Neural cell (in vitro differentiated cells): ENCODE measurements at places on chromosomes 3 and 15. TPM values are rescaled to one million over a fixed set of nuclear protein-coding genes. Genes with fewer than 3 reads are reported as not detected.

The AQP9 gene
- polyA plus RNA-seq: not detected in 2 replicates

The MAP1A gene
- 3.4 and 5.1 TPM in 2 replicates for polyA plus RNA-seq

The SLC9C1 gene
- not detected in 2 replicates for polyA plus RNA-seq

The GXYLT2 gene
- polyA plus RNA-seq: 0.16 and 0.48 TPM in 2 replicates

The SLC28A1 gene
- polyA plus RNA-seq: not detected in 2 replicates

The TMEM212 gene
- polyA plus RNA-seq: not detected in 2 replicates

The PARP6 gene
- 200 and 218 TPM in 2 replicates for polyA plus RNA-seq

The CFAP91 gene
- 12.5 and 14.2 TPM in 2 replicates for polyA plus RNA-seq

The ALCAM gene
- 85.5 and 94.7 TPM in 2 replicates for polyA plus RNA-seq

The CHDH gene
- 0.06 and 0.17 TPM in 2 replicates for polyA plus RNA-seq

The CX3CR1 gene
- polyA plus RNA-seq: not detected in 2 replicates

The CIB2 gene
- polyA plus RNA-seq: 22.6 and 32.4 TPM in 2 replicates

The BCHE gene
- polyA plus RNA-seq: 2.0 and 2.6 TPM in 2 replicates

The RGMA gene
- polyA plus RNA-seq: 9.5 and 16.6 TPM in 2 replicates

The LEKR1 gene
- 0.14 and 2.7 TPM in 2 replicates for polyA plus RNA-seq

The PLAAT1 gene
- 10.7 and 16.1 TPM in 2 replicates for polyA plus RNA-seq

The ZNF197 gene
- polyA plus RNA-seq: 51.9 and 64.1 TPM in 2 replicates

The CLDN1 gene
- 0.66 and 1.3 TPM in 2 replicates for polyA plus RNA-seq

The PDZRN3 gene
- polyA plus RNA-seq: 1.1 and 2.2 TPM in 2 replicates

The LRRC2 gene
- not detected in 2 replicates for polyA plus RNA-seq

The DUT gene
- polyA plus RNA-seq: 198 and 263 TPM in 2 replicates

The SNTN gene
- not detected in 2 replicates for polyA plus RNA-seq

The ZMYND10 gene
- 5.0 and 5.2 TPM in 2 replicates for polyA plus RNA-seq

The CEP152 gene
- polyA plus RNA-seq: 1.3 TPM in 2 replicates

The IGSF11 gene
- polyA plus RNA-seq: 1.2 and 1.3 TPM in 2 replicates

The CCNB2 gene
- 4.4 and 6.4 TPM in 2 replicates for polyA plus RNA-seq

The CGGBP1 gene
- 120 and 139 TPM in 2 replicates for polyA plus RNA-seq

The ASB14 gene
- polyA plus RNA-seq: 0.51 TPM in 1 of 2 replicates, not detected in the other

The CCR1 gene
- not detected in 2 replicates for polyA plus RNA-seq

The MITF gene
- not detected in 2 replicates for polyA plus RNA-seq
